Thoracic aorta (tissue), 2 donors: ENCODE measurements at places on chromosomes 5 and 9. TPM values are rescaled to one million over a fixed set of nuclear protein-coding genes. Genes with fewer than 3 reads are reported as not detected.

SPATA24 gene
- 11.6 TPM for total RNA-seq

DHX29 gene
- 29.5 TPM for total RNA-seq

DBH gene
- not detected for total RNA-seq

DNA sequence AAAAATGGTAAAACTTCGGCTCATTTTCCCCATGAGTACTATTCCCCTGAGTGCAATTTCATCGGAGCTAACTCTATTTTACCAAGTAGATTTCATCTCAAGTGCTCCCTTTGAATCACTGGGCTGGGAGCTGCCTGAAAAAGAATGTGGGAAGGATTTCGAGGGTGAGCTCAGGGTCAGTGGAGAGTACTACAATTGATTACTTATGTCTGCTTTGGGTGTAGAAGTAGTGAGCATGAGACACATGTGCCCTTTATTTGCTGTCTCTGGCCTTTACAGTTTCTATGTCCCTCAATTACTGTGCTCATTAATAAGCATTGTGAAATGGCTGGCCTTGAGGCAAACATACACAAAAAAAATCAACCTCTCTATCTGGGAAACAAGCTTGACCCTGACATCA lies 172.7 kb upstream of the RFX3 start:
- no peaks in the 10 kb centered on the region for H3K36me3 ChIP-seq
- no peak overlapping the region for H3K4me3 ChIP-seq
- no peak for DNase-seq

GRCh38 chr9:112312139-112312538 lies 21.3 kb downstream of the PTBP3 start:
- no peaks in the 10 kb centered on the region for H3K27me3 ChIP-seq
- no peak overlapping the region for H3K27ac ChIP-seq
- H3K4me1 ChIP-seq = peaks cover 9% of the 10 kb centered on the region

PCDHA4 gene
- 0.81 TPM for total RNA-seq

DNA sequence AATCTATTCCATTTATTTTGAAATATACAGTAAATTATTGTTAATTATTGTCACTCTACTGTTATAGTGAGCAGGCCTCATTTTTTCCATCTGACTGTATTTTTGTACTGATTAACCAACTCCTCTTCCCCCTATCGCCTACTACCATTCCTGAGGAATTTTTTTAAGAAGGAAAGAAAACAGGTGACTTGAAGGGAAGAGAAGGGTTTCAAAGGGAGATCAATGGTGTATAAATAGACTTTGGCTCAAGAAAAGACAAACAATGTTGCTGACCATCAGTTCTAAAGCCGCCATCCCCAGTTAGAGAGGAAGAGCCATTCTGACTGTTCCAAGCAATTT lies 69.7 kb downstream of the BAAT start:
- H3K27me3 ChIP-seq = no peaks in the 10 kb centered on the region
- DNase-seq = no peak
- no peaks in the 10 kb centered on the region for H3K4me1 ChIP-seq

- DNase-seq = no peak
- no peaks in the 10 kb centered on the region for H3K4me1 ChIP-seq
- H3K4me3 ChIP-seq = no peak overlapping the region
- H3K27me3 ChIP-seq = no peaks in the 10 kb centered on the region
These were observed 407.1 kb downstream of the MED10 start for GRCh38 chr5:5971203-5971602.

DNA sequence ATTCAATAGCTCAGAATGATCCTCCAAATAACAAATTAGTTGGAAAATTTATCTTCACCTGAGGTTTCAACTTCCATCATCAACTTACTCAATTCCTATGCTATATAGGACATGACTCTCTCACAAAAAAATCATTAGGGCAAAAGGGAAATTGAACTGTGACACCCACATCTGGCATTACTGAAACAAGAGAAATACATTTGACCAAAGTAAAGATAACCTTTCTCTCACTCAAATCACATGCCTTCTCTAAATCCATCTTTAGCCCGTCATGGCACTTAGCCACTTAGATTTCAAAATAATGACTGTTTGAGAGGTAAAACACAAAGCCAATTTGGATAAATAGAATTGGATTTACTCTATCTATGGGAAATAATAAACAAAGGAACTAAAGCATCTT lies 126.4 kb downstream of the ADAMTS6 start:
- no peaks in the 10 kb centered on the region for H3K27me3 ChIP-seq
- peak overlapping the region; percentile 32 for H3K4me3 ChIP-seq
- no peak overlapping the region for H3K27ac ChIP-seq
- no peak for DNase-seq
- peaks cover 5% of the 10 kb centered on the region for H3K4me1 ChIP-seq

GRCh38 chr5:66170195-66170919 lies 26.3 kb downstream of the SREK1 start:
- H3K4me3 ChIP-seq = no peak overlapping the region
- no peak overlapping the region for H3K27ac ChIP-seq
- H3K36me3 ChIP-seq = peaks cover 6% of the 10 kb centered on the region
- no peaks in the 10 kb centered on the region for H3K27me3 ChIP-seq
- no peaks in the 10 kb centered on the region for H3K4me1 ChIP-seq
